NCI-H2107 (cell line): ENCODE measurements at places on chromosomes 1 and 21.

- DNase-seq = no peak
Measured at GRCh38 chr1:66464351-66464750, 69.6 kb upstream of the SGIP1 start.

DNA sequence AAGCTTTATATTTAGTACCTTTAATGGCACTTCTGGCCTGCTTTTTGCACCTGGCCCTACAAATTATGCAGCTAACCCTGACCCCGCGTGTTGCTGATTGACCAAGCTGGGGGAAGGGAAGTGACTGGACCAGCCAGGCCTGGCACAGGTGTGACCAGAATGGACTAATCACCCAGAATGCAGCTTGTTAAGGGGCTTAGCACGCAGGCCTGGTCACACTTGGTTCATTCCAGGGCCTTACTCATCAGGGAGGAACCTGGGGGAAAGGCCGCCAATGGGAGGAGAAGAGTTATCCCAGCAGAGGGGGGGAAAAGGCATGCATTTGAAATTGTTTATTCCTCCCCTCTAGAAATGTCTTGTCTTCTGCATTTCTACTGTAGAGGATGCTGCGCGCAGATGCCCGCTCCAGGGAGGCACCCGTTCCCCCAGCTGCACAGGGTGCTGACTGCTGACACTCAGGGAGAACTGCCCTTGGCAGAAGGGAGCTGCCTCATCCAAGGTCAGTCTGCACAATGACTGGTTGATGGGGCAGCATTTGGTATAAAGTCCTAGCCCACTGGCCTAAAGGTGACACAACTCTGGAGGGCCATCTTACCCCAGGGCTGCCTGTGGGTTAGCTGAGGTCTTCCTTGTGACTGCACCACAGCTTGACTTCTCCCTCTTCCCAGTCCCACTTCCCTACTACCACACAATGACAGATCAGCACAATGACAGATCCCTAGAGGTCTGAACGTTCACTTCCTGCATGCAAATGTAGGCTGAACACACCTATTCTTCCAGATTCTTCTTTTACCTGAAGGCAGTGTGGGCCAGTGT, 29.0 kb downstream of the DHCR24 start:
- DNase-seq = no peak

DNA sequence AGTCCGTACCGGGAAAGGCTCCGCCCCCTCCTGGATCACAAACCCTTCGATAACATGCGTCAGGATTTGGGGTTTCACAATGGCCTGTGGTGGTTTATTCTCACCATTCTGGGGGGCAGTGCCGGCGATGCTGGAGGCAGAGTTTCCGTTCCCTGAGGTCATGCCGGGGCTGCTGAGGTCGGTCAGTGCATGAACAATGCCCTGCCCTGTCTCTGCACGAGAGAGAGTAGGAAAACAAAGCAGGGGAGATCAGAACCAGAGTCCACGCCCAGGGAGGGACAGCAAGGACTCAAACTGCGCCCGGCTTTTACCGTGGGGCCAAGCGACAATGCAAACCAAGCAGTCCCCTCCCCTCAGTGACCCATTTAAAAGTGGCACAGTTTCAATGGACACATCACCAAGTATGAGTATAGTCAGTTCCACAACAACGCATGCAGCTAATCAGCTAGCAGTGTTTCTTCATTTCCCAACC, 13.2 kb upstream of the A3GALT2 start:
- DNase-seq = no peak

- DNase-seq = no peak
Measured at GRCh38 chr1:59026472-59026948, 242.7 kb upstream of the JUN start.

GRCh38 chr21:39553331-39553730, 59.4 kb upstream of the B3GALT5 start:
- DNase-seq = no peak

DNA sequence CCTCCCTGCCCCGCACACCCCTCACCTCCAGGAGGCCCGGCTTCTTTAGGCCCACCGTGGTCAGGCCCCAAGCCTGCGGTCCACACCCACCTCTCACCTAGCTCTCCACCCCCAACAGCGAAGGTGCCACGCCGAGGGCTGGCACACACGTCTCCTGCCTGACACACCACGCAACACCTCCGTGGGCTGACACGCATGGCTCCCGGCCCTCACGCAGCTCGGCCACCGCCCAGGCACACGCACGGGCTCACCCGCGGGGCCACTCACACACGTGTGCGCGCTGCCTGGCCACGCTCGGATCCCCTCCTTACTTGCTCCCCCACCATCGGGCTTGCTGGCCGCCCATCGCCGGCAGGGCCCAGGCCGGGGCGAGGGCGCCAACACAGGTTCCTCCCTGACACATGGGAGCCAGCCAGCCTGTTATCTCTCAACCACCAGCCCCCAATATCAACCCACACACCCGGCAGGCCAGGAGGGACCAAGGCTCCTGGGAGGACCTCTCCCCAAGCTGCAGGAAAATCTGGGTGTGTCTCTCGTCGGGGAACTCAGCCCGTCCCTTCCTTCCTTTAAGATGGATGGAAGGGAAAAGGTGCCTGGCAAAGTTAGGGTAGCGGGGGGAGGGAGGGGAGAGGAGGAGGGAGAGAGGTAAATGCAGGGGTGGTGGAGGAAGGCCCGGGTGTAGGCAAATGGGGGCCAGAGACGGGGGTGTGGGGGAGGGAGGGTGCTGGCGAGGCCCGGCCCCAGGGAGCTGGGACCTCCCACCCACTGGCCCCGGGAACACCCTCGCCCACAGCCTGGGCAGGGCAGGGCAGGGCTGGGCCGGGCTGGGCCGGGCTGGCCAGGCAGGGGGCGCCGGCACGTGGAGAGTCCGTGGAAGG, 546 bp downstream of the ELOVL1 start:
- no peak for DNase-seq

DNA sequence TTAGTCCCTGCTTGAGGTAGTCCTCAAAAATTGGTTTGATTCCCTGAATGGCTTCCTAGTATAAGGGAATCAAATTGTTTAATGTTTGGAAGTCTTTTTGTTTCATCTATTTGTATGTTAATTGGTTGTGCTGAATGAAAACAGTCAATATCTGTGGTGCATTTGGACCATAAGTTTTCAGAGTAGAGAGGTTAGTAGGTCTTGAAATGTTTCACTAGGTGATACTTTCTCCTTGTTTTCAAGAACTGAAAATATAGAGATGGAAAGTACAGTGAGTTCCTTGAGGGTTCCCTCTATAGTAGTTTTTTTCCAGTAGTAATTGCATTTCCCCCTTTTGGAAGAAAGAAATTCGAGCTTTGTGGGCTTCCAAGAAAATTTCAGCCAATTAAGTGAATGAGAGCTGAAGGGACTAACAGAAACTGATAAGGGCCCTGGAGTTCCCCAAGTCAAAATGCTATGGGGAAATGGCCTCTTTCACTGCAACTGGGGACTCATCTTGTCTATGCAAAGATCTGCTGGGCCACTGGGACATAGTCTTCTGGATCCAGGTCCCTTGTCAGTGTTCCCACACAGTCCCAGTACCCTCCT, 18.6 kb upstream of the CEP350 start:
- DNase-seq = no peak

DNA sequence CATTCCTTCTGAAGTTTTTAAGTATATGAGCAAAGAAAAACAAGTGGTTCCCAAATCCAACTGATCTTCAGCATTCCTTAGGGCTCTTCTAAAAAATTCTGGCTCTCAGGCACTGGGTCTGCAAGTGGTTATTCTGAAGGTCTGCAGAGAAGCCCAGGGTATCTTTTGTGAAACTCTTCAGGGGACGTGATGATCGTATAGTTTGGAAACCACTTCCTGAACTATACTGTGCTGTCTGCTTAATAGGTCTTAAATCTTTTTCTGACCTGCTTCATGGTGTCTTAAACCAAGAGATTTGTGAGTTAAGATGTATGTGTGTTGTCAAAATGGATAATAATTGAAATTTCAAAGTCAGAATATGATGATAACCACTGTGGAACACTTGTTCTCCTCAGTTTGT, 115.5 kb downstream of the LHX9 start:
- no peak for DNase-seq
